ENCODE measurements at places on chromosomes 13 and 19. TPM values are rescaled to one million over a fixed set of nuclear protein-coding genes. Genes with fewer than 3 reads are reported as not detected.

The KLK14 gene
- not detected for total RNA-seq

The CDC42EP5 gene
- total RNA-seq: 2.4 TPM

The CCL25 gene
- total RNA-seq: 0.30 TPM

The CGB8 gene
- not detected for total RNA-seq

The GYS1 gene
- 13.6 TPM for total RNA-seq

The ZNF709 gene
- total RNA-seq: 0.65 TPM

GRCh38 chr19:33552191-33552927, 30.8 kb upstream of the PEPD start:
- no peak for DNase-seq

DNA sequence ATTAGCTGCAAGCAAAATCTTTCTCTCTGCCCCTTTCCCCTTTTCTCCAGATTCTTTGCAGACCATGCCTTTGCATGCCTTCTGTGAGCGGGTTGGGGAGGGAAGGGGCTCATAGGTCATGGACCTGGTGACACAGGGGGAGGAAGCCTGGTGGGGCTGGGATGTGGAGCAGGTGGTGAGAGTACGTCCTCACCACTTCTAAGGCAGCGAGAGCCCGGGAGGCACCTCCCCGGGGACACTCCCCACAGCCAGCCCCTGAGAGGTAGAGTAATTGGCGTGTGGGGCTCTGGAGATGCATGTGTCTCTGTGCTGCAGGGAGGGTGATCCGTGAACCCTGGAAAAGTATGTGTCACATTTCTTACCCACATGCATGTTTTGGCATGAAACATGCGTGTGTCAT, 42.5 kb upstream of the EHD2 start:
- no peak for DNase-seq

The CEACAM1 gene
- total RNA-seq: 27.0 TPM

The NLRP11 gene
- total RNA-seq: 0.30 TPM

DNA sequence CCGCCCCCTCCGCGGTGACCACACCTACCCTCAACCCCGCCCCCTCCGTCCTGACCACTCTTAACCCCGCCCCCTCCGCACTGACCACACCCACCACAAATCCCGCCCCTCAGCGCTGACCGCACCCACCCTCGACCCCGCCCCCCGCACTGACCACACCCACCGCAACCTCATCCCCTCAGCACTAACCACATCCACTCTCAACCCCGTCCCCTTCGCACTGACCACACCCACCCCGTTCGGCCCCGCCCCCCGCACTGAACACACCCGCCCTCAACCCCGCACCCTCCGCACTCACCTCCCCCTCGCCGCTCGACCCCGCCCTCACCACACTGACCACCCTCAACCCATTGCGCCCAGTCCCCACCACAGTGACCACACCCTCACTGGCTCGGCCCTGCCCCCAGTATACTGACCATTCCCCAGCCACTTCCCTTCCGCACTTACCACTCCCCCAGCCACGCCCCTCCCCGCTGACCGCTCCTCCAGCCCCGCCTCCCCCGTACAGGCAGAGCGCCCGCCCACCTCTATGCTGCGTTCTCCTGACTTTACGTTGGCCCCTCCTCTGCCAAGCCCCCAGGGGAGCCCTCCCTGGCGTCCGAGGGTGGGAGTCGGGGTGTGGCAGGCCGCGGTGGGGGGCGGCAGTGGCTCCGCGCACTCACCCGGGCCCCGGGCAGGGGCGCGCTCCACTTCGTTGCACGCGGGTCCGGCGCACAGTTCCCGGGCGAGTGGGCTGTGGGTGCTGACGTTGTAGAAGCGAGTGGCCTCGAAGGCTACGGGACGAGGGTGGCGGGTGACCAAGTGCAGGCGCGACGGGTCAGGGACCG, 8.4 kb downstream of the F2RL3 start:
- peak; percentile 76 for DNase-seq

The SMIM44 gene
- not detected for total RNA-seq

DNA sequence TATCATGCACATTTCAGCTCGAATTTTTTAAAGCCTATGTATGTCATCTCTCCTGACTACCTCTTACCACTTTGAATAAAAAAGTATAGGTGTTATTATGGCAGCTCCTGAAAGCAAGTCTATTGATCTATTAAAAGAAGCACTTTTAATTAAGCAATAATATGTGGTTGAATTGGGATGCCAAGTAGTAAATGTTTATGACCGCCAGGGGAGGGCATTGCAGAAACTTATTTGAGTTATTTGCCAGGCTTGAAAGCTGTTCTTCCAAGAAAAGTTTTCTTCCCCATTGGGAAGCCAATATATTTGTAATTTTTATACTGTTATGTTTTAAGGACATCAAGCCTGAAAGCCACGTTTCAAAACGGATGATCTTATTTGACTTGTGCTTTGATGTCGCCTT, 88.1 kb upstream of the SOX21 start:
- no peak for DNase-seq

The IFNL1 gene
- not detected for total RNA-seq

The SLC17A7 gene
- total RNA-seq: 0.15 TPM

DNA sequence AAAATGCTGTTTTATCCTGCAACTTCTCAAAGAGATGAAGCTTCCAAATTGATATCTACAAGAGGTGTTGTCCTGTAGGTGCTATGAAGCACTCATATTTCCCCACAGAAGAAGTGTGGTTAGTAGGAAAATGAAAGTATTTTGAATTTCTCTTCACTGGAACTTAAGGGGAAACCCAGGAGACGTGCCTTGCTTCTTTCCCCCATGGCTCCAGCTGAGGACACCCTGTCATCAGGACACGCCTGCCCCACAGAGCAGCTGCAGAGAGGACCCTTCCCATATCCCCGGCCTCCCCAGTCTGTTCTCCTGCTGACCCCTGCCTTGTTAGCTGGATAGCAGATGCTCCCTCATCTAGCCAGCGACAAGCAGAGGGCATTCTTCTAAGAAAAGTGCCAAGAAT, 371.3 kb downstream of the COG6 start:
- no peak for DNase-seq

DNA sequence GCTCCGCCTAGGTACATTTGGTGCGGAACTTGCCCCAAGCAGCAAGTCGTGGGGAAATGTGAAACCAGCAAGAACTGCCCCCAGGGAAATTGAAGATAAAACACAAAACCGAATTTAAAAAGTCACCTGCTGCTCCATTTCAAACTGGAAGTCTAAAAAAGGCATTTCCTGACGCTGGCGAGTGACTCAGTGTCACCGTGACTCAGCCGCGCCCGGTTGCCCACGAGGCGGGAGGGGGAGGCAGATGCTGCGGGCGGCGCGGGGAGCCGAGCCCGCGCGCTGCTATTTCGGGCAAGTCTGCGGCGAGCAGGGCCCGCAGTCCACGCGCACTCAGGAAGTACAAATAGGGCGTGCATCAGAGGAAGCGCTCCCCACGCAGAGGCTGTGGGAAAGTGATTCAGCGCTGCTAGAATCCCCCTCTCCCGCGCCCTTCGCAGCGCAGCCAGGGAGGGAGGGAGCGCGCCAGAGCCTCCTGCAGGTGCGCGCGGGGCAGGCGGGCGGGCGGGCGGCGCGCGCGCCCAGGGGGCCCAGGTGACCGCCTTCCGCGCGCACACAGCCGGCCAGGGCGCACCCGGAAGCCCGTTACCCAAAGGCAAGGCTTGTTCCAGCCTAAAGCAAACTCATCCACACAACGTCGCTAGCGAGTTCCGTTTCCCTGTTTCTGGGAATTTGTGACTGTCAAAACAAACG, 168.8 kb downstream of the COL4A1 start:
- peak; percentile 57 for DNase-seq

The GAPDHS gene
- not detected for total RNA-seq

The CGB1 gene
- not detected for total RNA-seq

The SPRED3 gene
- 0.30 TPM for total RNA-seq

The ZSCAN4 gene
- not detected for total RNA-seq

The MYPOP gene
- total RNA-seq: 5.0 TPM

- DNase-seq: peak; percentile 49
Measured at GRCh38 chr13:111460548-111461444, 140.4 kb downstream of the TEX29 start.

GRCh38 chr19:15717809-15718208, 10.0 kb upstream of the OR10H2 start:
- DNase-seq: no peak

The RAB3A gene
- 2.1 TPM for total RNA-seq

The NCR1 gene
- 0.10 TPM for total RNA-seq

The ZNF486 gene
- 0.70 TPM for total RNA-seq

- no peak for DNase-seq
Measured at GRCh38 chr19:48650974-48651682, 5.1 kb upstream of the CA11 start.

The CRLF1 gene
- total RNA-seq: 0.20 TPM

- DNase-seq: no peak
Measured at GRCh38 chr13:32093006-32093405, 61.4 kb downstream of the FRY start.

- DNase-seq: peak; percentile 32
Measured at GRCh38 chr19:33432446-33433170, 59.1 kb downstream of the CEBPG start.

GRCh38 chr19:38250821-38251563, 5.2 kb downstream of the PPP1R14A start:
- DNase-seq: peak; percentile 65

- no peak for DNase-seq
Measured at GRCh38 chr19:10402441-10403038, 802 bp downstream of the CDC37 start.

The C1QTNF9 gene
- 0.18 TPM for total RNA-seq

DNA sequence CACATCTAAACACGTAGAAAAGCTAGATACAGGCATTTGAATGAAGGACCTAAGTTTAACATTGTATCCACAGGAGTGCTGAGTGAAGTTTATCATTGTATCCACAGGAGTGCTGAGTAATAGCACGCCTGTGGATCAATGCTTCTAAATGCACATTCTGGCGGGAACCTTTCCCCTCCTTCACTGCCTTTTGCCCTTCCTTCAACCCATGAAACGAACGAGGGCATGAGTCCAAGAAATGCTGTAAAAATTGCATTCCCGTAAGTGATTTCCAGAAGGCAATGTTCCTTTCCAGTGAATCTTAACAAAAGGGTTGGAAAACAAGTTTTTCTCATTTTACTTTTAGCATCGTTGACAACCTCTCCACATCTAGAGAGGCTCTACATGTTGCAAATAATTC, 88.1 kb downstream of the ZDHHC20 start:
- DNase-seq: no peak

- no peak for DNase-seq
Measured at GRCh38 chr13:21703846-21704245, 33.0 kb downstream of the FGF9 start.

DNA sequence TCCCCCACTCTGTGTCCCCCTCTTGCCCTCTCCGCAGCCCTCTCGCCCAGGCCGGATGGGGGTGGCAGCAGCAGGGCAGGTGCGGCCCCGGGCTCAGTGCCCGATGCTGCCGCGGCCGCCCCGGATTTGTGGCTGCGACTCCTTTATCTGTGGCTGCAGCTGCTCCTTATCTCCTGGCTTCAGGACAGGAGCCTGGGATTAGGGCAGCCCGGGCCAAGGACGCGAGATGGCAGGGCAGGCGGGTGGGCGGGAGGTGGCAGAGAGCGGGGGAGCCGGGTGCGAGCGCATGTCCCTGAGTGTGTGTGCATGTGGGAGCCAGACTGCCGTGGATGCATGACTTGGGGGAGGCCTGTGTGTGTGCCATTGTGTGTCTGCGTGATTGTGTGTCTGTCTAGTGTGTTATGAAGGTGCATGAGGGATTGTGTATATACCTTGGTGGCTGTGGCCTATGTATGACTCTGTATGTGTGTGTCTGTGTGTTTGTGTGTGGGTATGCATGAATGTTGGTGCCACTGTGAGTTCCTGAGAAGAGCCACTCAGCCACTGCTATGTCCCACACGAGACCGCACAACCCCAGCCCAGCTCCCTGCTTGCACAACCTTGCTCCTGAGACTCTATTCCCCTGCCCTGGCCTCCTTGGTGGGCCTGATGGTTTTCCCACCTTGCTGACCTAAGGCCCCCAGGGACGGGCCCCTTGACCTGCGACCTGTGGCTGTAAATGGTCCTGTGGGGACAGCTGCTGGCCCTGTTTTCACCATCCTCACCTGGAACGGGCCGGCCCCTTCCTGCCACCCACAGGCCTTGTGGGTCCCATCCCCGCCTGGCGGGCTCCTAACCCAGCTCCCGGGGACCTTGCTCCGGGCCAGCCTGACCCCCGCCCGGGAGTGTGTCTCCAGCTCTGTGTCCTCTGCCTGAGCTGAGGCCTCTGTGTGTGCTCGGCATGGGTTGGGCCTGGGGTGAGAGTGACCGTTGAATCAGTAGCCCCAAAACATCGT, 5.3 kb upstream of the NRTN start:
- peak; percentile 80 for DNase-seq

DNA sequence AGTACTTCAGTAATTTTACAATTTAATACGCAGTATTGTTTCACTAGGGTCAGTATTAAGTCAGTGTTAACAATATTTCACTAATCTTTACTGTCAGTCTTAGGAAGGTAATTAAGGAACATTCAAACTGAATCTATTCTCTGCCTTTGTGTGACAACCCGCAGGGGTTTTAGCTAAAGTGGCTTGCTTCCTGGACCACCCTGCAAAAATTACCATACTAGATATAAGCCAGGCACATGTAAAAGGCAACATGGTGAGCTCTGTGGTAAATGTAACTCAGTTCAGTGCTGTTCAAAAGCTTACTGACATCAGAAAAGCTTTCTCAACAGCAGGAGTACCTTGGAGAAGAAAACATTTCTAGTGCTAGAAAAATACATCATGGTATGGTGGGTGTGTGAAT, 116.7 kb downstream of the FREM2 start:
- no peak for DNase-seq

DNA sequence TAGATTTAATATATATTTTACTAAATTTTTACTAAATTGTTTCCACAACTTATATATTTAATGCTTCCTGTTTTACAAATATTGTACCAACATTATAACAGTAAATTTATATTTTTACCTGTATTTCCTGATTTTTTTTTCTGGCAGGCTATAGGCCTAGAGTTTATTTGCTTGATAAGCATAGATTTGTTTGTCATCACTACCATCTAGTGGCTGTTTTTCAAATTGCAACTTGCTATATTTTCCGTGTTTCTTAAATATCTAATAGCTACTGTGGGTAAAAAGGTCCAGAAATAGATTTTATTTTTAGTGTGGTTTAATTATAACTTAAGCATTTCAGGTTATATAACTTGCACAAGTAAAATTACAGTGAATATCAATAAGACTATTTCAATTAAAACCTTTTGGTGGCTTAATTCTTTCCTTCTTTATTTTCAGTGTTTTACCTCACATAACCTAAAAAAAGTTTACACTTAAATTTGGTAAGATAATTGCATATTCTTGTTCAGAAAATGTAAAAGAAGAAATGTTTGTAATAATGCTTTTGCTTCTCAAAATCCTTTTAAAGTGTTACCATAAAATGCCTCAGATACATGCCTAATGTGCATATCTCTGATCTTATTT, 60.6 kb downstream of the NDFIP2 start:
- no peak for DNase-seq

- DNase-seq: no peak
Measured at GRCh38 chr19:28296506-28296905, 916.4 kb downstream of the UQCRFS1 start.

The ADAMTS10 gene
- total RNA-seq: 12.0 TPM

DNA sequence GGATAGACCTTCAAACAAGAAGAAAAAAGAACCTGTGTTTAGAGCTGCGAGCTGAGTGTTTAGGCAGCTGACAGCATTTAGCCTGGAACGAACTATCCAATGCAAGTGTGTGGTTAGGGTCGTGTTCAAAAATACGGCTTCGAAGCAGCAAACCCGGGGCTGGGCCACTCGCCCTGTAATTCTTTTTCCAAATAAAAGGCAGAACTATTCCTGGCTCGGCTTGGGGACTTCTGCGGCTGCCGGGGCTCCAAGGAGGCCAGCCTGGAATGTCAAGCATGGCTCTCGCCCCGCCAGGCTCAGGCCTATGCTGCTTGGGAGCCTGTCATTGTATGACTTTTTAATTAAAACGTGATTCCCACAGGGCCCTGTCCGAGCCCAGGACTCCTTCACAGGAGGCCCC, 51.7 kb upstream of the KLF2 start:
- DNase-seq: no peak

Measured in left lobe of liver (tissue), 2 donors.